ENCODE measurements at places on chromosomes 5 and 9. TPM values are rescaled to one million over a fixed set of nuclear protein-coding genes. Genes with fewer than 3 reads are reported as not detected.

CEL gene
- 1.6 TPM for total RNA-seq

INSL4 gene
- total RNA-seq, result not detected

DMAC1 gene
- 30.8 TPM for total RNA-seq

ZDHHC21 gene
- 6.5 TPM for total RNA-seq

KLF9 gene
- total RNA-seq, result 20.6 TPM
